Activated CD4-positive, alpha-beta T cell treated with anti-CD3 and anti-CD28 coated beads, Interleukin-2, amount 50 U/mL, for 48 hours (primary cell): ENCODE measurements at places on chromosomes 1 and 21.

GRCh38 chr1:31010086-31010989, 55.2 kb downstream of the PUM1 start:
- peak; percentile 27 for DNase-seq

DNA sequence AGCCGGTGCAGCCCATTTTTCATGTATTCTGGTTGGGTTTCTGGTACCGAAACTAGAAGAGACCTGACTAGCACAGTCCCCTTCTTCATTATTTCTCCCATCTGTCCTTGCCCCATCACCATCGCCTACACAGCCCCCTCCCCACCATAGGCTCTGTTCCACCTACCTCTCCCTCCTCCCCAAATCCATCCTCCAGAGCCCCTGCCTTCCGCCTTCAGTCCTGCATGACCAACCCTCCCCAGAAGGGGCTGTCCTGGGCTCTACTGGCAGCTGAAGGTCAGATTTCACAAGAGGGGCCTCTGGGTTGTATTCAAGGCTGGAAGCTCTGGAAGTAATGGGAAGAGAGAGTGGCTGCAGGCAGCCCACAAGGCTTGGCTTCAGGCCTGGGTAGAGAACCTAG, 55.2 kb downstream of the SDC3 start:
- DNase-seq, result no peak

DNA sequence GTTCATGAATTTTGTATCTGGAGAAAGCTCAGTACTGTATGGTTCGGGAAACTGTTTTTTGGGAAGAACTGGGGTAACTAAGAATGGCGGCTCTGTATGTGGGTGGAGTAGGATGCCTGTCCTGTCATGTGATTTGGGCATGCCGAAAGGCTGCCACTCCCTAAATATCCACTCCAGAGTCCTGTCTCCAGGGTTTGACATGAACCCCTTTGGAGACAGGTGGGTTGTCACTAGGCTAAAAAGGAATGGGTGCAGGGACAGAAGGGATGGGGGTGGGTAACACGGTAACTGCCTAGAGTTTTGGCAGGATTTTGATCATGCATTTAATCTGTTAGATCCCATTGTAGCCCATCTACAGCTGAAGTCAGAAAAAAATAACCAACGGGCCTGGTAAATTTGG, 150.1 kb downstream of the KCNJ6 start:
- no peak for DNase-seq

DNA sequence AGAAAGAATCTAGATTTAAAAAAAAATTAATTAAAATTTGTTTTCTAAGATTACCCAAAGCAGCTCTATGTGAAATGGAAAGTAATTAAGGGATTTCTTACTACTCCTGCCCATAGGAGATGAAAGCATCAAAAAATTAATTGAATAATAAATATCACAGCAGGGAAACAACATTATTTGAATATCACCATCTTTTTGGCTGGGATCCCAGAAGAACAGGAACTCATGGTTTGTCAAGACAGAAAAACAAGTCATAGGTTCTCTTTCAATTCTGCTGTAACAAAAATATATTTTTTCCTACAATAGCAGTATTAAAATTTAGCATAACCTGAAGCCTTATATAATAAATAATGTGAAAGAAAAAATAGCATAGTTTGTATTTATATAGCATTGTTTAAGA, 1713.4 kb downstream of the NCAM2 start:
- DNase-seq, result no peak

GRCh38 chr1:36100376-36100775, 11.7 kb downstream of the ADPRS start:
- DNase-seq, result no peak
